ENCODE measurements at places on chromosomes 11 and 22.

- DNase-seq: no peak
Observed at GRCh38 chr22:46461566-46462180, 75.7 kb downstream of the CELSR1 start.

- DNase-seq: no peak
Observed at GRCh38 chr11:45209000-45209879, 62.8 kb downstream of the PRDM11 start.

- DNase-seq: peak; percentile 48
Observed at GRCh38 chr11:67572747-67573419, 10.7 kb upstream of the GSTP1 start.

GRCh38 chr11:86152006-86152862 lies 83.3 kb upstream of the PICALM start:
- no peak for DNase-seq

- no peak for DNase-seq
Observed at GRCh38 chr22:27295040-27295439, 506.5 kb downstream of the MN1 start.

- DNase-seq: no peak
Observed at GRCh38 chr11:117334896-117335295, 7.2 kb downstream of the CEP164 start.

DNA sequence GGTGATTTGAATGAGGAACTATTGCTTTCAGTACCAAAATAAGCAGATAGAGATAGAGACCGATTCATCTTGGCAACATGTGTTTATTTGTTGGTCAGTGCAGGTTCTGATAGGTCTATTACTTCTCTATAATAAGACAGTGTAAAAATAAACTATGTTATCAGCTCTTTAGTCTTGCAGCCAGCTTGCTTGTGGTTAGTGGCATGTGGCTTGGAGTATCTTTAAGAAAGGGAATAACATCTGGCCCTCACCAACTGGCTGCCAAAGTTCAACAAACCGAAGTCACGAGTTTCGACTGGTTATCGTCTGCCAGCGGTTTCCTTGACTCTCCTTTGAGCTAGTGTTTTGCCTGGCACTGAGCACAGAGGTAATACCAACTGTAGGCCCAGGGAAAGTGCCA lies 71.8 kb downstream of the CTTN start:
- DNase-seq: no peak

DNA sequence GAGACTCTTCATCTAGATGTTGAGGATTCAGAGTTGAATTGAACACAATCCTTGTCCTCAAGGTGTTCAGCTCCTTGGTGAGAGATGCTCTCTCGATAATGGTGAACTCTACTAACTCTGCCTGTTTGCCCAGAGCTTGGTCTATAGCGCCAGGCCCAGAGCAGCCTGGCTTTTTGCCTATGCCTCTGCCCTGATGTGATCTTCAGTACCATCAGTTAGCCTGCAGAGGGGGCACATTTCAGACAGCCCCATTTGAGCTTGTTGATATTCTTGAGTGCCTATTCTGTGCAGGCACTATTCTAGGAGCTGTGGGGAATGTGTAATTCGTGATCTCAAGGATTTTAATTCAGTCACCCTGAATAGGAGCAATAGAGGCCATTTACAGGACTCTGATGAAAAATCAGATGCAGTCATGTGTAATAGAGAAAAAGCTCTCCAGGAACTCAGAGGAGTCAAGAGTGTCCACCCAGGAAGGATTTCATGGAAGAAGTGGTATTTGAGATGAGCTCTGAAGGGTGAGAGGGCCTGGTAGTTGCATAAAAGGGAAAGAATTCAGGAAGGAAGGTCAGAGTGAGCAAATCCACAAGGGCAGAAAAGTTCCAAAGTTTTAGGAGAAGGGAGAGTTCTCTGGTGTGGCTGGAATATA lies 19.3 kb downstream of the GTPBP1 start:
- peak; percentile 54 for DNase-seq

DNA sequence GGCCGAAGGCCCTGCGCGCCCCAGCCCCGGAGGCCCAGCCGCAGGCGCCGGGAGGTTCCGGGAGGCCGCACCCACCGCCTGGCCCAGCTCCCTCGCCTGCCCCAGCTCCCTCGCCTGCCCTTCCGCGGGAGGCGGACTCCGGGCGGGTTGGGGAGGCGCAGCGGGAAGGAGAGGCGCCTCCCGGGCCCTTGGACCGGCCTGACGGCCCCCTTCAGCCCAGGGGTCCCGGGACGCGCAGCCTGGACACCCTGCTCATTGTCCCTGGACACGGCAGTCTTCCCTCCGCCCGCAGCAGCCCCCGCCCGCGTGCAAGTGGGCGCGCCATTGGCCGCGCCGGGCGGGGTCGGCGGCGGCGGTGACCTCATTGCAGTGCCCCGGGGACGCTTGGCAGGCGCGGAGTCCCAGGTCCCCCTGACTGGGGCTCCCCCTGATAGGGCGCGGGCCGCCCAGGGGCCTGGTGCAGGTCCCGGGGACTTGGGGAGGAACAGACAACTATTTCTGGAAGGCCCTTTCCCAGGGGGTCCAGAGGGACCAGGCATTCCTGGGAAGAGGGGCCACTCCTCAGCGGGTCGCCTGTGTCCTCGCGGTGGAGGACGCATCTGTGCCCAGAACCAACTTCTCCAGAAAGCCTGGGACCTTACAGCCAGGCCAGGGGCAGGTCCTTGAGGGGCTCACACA lies 501 bp downstream of the CD151 start:
- DNase-seq: peak; percentile 40

- no peak for DNase-seq
Observed at GRCh38 chr22:25663654-25664053, 78.3 kb upstream of the MYO18B start.

DNA sequence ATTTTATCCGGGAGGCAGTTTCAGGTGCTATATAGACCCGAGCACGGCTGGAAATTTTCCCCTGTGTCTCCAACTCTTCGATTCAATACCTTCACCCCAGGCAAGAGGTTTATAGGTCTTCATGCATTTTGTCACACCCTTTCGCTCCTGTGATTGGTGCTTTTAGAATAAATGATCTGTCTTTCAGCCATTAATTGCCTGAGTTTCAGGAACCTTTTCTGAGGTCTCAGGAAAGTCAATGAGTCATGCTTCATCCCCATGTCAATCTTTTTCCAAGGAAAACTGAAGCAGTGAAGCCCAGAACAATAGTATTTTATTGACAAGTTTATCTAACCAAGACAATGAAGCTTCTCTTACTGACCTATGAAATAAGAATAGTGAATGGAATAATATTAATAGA lies 29.9 kb downstream of the FAM181B start:
- DNase-seq: no peak

DNA sequence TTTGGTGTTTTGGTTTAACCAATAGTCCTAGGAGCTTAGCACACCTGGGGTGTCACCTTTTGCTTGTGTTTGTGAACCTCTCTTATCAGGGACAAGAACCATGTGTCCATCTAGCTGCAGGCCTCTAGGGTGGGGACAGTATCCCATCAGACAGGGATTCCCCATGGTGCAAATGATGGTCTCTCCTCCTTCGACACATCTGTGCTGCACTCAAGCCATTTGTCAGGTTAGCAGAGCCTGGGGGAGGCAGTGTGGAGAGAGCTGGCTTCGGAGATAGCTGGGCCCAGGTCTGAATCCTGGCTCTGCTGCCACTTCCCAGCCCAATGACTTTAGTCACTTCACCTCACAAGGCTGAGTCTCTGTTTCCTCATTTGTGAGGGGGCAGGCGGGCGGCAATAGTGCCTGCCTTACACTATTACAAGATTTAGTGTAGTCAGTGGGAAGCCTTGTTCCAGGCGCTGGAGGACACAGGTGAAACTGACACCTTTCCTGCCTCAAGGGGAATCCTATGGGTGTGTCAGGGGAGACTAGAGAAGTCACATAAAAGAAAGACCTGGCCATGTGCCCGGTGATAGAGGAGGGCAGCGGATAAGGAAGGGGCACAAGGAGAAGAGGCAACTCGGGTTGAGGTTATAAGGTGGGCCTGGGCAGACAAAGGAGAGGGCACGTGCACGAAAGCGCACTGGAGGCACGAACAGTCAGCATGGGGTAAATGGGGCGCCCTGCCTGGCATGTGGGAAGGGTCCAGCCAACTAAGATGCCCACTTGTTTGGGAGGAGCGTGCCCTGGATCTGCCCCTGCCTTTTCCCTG lies 12.6 kb downstream of the KLHL35 start:
- DNase-seq: no peak

- no peak for DNase-seq
Observed at GRCh38 chr22:38415046-38415445, 40.0 kb downstream of the KCNJ4 start.

DNA sequence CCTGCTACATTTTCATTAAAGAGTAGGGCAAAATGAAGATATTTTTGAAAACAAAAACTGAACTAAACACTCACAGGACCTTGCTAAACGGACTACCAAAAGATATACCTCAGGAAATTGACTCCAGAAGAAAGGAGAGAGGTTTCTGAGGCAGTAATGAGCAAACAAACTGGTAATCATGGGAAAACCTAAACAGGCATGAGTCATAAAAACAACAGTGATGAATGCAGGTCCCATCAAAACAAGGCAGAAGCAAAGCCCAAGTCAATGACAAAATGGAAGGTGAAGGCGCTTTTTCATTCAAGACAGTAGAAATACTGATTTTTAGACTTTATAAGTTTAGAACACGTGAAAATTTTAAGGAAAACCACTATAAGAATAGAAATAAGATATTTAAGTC lies 104.5 kb downstream of the EFCAB6 start:
- DNase-seq: no peak

GRCh38 chr11:122336706-122337105 lies 220.7 kb upstream of the BLID start:
- no peak for DNase-seq

- DNase-seq: no peak
Observed at GRCh38 chr22:44889255-44889878, 120.4 kb downstream of the PHF21B start.

- no peak for DNase-seq
Observed at GRCh38 chr11:119717839-119718534, 11.0 kb downstream of the NECTIN1 start.

DNA sequence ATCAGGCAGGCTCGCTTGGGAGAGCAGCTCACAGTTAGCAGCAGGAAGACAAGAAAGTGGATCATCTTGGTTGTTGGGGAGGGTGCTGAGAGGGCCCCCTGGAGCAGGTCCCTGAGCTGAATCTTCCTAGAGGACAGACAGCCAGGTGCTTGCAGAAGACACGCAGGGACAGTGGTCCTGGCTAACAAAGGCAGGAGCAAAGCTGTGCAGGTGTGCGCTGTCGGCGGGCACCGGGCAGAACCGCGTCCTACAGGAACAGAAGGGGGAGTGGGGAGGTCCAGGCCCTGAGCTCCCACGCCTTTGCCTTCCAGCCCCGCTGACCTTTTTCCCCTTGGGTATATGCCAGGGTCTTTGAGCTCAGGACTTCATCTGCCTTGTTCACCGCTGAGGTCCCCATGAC lies 30.1 kb upstream of the PARVB start:
- no peak for DNase-seq

GRCh38 chr11:130890039-130890745 lies 26.1 kb downstream of the SNX19 start:
- no peak for DNase-seq

DNA sequence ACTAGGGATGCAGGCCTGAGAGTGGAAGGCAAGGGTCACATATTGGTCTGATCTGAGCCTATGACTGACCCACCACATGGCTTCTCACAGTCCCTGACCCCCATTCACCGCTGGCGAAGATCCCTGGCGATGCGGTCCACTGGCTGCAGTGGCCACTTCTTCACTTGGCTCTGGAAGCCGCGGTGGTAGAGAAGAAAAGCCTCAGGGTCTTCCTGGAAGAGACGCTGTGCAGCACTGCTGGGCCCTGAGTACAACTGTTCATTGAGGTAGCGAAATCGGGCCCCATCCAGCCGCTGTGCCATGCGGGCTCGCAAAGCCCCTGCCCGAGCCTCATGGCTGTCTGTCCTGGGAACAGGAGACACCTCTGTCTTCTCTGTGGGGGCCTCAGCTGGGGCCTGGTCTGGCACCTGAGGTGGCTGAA lies 2.4 kb downstream of the RRP8 start:
- no peak for DNase-seq

GRCh38 chr11:128931668-128932067 lies 11.0 kb downstream of the TP53AIP1 start:
- no peak for DNase-seq

- DNase-seq: no peak
Observed at GRCh38 chr11:115297330-115297729, 206.9 kb downstream of the CADM1 start.

DNA sequence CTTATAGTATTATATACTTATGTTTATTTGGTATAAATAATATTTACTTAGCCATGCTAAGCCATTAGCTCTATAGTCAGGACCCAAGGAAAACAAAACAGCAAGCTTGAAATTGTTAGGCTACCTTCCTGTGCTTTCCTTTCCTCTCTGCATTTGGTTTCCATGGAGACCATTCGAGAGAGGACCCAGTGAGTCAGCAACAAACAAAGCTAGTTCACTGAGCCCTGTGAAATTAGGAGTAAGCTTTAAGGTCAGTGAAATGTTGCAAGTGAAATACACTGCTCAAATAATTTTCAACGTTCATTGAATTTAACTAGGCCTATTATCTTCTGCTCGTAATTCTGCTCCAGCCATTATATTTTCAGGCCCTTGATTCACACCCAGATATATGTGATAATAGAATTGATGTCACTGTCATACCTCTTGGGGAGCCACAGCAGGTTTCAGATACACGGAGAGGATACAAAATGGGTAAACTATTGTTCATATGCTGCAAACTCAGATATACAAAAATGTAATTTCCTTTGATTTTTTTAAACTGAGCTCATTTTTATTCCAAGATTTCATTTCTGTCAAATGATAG lies 9.1 kb upstream of the OR10D3 start:
- no peak for DNase-seq

DNA sequence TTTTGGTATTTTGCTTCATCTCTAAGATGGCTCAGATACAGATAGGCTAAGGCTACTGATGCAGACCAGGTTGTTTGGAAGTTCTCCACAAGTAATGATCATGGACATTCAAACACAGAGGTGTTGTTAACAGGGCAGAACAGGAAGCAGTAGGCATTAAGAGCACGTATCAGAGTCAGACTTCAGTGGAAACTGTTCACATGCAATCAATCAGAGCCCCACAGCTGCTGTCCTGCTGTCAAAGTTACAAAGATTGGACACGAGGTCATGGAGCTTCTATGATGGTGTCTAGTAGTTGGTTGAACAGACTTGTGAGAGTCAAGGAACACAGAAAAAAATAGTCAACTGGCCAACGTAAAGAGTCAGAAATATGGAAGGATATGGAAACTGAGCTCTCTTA lies 19.8 kb downstream of the OR10D3 start:
- DNase-seq: no peak

GRCh38 chr22:30044369-30044768 lies 35.9 kb upstream of the HORMAD2 start:
- no peak for DNase-seq
